Activated CD4-positive, alpha-beta T cell treated with anti-CD3 and anti-CD28 coated beads, Interleukin-2, amount 50 U/mL, for 4 hours (primary cell): ENCODE measurements at places on chromosomes 6 and 20.
A peak's percentile ranks its signal among the peaks of the same experiment; 100 is the strongest.

- no peak for DNase-seq
Observed at GRCh38 chr6:122754191-122754731, 25.3 kb upstream of the FABP7 start.

- peak; percentile 86 for DNase-seq
Observed at GRCh38 chr6:152983637-152984512, 1.0 kb upstream of the FBXO5 start.

DNA sequence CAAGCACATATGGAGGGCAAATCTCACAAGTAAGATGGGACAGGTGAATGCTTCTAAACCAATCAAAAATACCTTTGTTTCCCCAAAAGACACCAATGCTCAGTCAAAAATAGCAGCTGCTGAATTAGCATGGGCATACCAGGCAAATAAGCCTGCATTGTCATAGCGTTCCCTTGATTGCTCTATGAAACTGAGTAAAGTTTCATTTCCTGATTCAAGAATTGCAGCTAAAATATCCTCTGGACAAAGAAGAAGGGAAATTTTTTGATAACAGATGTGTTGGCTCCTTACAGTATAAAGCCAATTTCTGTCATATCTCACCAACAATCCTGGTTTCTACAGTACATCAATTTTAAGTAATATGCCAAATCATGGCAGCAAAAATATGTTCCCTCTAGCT, 3.3 kb upstream of the TMEM14A start:
- no peak for DNase-seq

- no peak for DNase-seq
Observed at GRCh38 chr6:155970876-155971708, 515.5 kb upstream of the NOX3 start.

GRCh38 chr6:146689806-146690205, 91.0 kb downstream of the ADGB start:
- no peak for DNase-seq

- peak; percentile 36 for DNase-seq
Observed at GRCh38 chr6:3228771-3229565, 1.5 kb upstream of the TUBB2B start.

GRCh38 chr20:63857764-63858392, 3.4 kb upstream of the ABHD16B start:
- no peak for DNase-seq

- peak; percentile 46 for DNase-seq
Observed at GRCh38 chr20:47357296-47358038, 968 bp upstream of the ZMYND8 start.

DNA sequence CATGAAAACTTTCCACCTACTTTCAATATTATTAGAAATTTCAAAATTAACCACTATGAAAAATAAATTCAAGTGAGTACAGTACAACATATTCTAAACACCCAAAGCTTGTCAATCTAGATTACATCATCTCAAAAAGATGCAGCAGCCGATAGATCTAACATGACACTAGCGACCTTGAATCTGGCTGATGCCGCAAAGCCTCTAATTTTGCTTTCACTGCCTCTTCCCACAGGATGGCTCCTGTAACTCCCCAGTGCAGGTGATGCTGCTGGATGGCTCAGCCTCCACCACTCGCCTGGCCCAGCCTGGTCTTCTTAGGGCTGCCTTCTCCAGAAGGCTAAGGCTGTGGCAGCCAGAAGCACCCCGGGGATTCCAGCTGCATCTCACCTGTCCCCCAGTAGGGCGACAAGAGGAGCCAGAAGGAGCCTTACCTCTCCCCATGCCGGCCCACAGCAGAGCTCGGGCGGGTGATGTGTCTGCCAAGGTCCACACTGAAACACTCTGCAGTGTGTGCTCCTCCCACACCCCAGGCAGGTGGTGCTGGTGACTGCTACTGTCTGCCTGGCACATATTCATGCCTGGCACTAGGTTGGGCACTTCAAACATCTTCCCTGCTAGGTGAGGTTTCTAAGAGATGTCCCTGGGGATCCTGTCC, 82.1 kb downstream of the SLC23A2 start:
- no peak for DNase-seq

DNA sequence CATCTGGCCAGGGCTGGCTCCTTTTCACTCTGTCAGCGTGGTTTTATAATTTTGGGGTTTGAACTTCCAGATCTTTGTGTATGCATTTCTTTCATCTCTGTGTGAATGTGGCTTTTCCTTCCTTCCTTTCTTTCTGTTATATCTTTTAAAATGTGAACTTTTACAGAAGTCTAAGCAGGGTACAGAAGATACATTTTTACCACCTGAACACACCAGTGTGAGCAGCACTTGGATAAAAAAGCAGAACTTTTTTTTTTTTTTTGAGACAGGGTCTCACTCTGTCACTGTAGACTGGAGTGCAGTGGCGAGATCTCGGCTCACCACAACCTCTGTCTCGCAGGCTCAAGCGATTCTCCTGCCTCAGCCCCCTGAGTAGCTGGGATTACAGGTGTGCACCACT, 20.5 kb downstream of the CEBPB start:
- DNase-seq = no peak

GRCh38 chr6:163300838-163301237, 113.7 kb upstream of the QKI start:
- DNase-seq = no peak
